NCI-H1436 (cell line): ENCODE measurements at places on chromosomes 6 and 20.

GRCh38 chr6:113763311-113763766, 93.8 kb upstream of the MARCKS start:
- no peak for DNase-seq

- DNase-seq: no peak
These were observed 4.6 kb downstream of the PPDPF start for GRCh38 chr20:63525185-63525584.

GRCh38 chr6:29976588-29977424, 34.5 kb downstream of the HLA-A start:
- DNase-seq: peak; percentile 43

GRCh38 chr6:142400495-142400894, 98.7 kb downstream of the ADGRG6 start:
- DNase-seq: no peak

DNA sequence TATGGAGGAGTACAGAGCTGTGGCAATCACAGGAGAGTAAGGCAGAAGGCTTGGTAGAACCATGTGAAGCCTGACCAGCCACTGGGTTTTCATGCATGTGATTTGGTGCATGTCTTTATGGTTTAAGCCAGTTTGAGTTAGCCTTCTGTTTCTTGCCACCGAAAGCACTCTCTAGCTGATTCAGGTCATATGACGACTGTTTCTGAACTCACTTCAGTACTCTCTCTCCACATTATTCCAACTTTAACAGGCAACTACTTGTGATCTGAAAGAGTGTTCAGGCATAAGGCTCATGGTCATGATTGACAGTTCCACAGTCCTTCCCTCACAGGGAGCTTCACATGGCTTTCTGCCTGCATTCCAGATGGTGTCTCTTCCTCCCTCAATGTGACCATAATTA, 63.3 kb upstream of the TAB2 start:
- no peak for DNase-seq

DNA sequence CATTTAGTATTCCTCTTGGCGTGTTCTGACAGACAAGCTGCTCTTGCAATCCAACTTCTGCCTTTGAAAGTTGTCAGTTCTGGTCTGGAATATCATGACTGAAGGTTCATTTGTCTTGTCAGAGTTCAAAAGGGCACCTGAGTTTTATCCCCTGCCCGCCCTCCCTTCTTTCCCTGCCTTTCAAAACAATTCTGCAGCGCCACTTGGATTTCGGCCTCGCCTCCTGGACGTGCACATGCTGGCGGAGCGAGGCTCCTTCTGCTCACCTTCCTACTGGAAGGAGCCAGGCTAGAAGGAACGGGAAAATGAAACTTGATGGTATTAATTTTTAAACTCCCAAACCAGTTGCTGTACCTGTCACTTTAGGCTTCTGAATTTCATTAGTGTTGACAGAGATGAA, 55.7 kb upstream of the HDGFL1 start:
- no peak for DNase-seq

DNA sequence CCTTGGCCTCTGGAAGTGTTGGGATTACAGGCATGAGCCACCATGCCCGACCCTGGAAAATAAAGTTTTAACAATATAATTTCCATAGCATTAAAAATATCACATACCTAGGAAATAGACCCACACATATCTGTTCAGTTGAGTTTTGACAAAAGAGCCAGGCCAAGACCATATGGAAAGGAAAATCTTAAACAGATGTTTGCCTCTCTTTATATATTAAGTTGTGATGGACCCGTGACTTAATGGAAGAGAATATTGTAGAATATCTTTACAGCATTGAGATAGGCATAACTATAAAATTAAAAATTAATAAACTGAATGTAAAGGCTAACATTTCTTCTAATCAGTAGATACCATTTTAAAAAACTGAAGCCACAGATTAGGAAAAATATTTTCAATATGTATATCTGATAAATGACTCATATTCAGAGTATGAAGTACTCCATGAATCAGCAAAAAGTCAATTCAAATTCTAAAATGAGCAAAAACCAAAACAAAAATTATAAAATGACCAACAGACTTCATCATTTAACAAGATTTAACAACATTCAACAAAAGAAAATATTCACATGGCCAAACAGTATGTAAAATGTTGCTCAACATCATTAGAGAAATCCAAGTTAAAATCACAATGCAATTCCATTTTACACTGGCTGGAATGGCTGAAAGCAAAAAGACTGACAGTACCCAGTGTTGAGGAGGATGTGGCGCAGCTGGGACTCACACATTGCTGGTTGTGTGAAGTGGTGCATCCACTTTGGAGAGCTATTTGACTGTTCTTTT, 43.3 kb downstream of the GTF2H5 start:
- no peak for DNase-seq

- no peak for DNase-seq
These were observed 656.0 kb downstream of the KIF16B start for GRCh38 chr20:15917283-15917682.

- DNase-seq: no peak
These were observed 33.6 kb upstream of the NRSN1 start for GRCh38 chr6:24092407-24092806.

GRCh38 chr6:6328451-6328850, 8.0 kb upstream of the F13A1 start:
- DNase-seq: no peak

DNA sequence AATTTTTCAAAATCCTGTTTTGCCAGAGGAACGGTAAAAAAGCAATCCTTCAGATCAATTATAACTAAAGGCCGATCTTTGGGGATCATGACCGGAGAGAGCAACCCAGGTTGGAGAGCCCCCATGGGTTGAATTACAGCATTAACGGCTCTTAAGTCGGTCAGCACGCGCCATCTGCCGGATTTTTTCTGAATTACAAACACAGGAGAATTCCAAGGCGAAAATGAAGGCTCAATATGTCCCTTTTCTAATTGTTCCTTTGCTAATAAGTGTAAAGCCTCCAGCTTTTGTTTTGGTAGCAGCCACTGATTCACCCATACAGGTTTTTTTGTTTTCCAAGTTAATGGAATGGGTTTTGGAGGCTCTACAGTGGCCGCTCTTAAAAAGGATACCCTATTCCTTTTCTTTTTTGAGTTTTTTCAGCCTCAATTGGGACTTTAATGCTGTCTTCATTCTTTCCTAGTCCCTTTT, 16.9 kb upstream of the PTCRA start:
- peak; percentile 69 for DNase-seq

DNA sequence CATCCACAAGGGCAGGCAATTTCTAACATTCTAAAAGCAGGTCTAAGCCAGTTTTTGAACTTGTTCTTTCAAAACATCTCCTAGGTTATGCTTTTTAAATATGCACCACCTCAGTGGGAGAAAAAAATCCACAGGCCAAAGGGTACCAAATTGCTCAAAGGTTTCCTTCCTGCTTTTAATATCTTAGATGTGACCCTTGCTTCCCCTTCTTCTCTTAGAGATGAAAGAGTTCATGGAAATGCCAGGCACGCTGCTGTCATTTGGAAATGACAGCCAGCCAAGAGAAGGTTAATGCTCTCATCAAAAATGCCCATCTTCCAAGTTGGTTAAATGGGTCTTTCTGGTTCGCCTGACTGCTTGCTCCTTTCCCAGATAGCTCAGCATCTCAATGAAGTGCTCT, 497.1 kb downstream of the CD83 start:
- DNase-seq: no peak

GRCh38 chr20:41534170-41534569, 84.0 kb downstream of the CHD6 start:
- DNase-seq: no peak

GRCh38 chr20:46375771-46376170, 30.6 kb downstream of the ELMO2 start:
- no peak for DNase-seq

GRCh38 chr6:162226803-162227202, 500.8 kb downstream of the PRKN start:
- DNase-seq: no peak

DNA sequence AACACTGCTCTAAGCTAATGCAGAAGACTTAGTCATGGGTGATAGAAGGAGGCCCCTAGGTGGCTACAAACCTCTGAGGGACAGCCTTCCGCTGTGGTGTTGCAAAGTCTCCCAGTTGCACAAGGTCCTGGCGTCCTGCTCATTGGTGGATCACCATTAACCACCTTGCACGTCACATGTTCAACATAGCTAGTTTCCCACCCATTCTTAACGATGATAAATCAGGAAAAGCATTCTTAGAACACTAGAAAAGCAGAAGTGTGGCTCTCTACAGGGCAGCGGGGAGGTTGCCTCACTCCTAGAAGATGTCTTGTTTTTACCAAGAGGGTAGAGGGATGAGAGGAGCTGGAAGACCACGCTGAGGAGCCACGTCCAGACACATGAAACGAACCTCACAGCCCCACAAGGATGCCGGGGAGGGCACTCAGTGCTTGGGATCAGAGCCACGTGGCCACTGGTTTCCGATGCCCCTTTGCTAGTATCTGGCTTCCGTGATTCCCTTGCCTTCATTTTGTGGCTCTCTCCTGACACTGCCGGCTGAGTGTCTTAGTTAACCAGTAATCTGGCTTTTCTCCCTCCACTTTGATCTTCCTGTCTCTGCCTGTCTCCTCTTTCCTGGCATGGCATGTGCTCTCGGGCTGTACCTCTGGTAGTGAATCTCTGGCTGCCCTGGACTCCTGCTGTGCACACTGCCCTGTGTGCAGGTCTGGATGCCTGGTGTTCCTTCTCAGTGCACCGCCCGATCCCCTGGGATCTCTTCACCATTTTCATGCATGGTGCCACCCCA, 91.4 kb upstream of the NEDD9 start:
- no peak for DNase-seq

- DNase-seq: no peak
These were observed 60.8 kb upstream of the UNC93A start for GRCh38 chr6:167230288-167230687.

GRCh38 chr6:20866935-20867703, 332.9 kb downstream of the CDKAL1 start:
- DNase-seq: peak; percentile 45

DNA sequence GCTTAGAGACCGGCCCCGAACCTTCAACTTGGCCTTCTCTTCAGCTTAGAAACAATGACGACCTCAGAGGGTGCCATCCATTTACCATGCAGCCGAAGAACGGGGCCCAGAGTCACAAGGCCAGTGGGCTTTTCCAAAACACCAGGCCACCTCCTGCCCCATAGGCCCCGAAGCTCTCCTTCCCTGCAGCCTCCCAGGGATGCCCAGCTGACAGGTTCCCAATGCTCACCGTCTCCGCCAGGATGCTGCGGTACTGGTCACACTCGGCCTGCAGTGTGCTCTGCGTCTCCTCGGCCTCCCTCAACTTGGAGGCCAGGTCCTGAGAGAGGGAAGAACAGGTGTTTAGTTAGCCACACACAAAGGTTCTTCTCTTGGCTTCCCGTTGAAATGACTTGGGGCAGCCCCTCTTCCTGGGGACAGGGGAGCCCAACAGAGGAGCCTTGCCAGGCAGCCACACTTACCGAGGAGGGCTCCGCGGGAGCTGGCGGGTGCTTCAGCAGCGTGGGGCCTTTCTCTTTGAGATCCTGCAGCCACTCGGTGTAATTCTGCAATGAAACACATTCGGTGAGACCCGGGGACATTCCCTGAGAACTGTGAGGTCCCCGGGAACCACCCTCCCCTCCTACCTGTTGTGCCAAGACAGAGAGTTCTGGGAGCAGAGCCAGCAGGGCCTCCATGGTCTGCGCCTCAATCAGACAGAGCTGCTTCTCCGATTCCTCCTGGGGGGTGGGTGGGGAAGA, 51.5 kb downstream of the DSTN start:
- no peak for DNase-seq
